KG1 (cell line): ENCODE measurements at places on chromosomes 16 and 17.

DNA sequence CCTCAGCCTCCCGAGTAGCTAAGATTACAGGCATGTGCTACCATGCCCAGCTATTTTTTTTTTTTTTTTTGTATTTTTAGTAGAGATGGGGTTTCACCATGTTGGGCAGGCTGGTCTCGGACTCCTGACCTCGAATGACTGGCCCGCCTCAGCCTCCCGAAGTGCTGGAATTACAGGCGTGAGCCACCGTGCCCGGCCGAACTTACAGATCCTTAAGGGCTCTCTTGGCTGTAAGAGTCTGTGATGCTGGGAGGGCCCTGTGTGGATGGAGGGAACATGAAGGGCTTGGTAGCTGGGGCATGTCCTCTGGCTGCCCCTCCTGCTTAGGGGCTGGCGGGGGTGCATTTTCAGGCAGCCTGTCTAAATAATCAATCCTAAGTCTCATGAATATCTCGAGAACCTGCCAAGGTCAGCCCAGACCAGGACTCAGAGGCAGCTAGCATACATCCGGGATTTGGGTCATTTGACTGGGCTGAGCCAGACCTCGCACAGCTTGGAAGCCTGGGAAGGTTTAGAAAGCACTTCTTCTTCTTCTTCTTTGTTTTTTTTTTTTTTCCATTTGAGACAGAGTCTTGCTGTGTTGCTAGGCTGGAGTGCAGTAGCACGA, 17.1 kb downstream of the SPNS3 start:
- no peak for DNase-seq

GRCh38 chr17:48388955-48389743, 40.9 kb downstream of the SKAP1 start:
- DNase-seq, result no peak

DNA sequence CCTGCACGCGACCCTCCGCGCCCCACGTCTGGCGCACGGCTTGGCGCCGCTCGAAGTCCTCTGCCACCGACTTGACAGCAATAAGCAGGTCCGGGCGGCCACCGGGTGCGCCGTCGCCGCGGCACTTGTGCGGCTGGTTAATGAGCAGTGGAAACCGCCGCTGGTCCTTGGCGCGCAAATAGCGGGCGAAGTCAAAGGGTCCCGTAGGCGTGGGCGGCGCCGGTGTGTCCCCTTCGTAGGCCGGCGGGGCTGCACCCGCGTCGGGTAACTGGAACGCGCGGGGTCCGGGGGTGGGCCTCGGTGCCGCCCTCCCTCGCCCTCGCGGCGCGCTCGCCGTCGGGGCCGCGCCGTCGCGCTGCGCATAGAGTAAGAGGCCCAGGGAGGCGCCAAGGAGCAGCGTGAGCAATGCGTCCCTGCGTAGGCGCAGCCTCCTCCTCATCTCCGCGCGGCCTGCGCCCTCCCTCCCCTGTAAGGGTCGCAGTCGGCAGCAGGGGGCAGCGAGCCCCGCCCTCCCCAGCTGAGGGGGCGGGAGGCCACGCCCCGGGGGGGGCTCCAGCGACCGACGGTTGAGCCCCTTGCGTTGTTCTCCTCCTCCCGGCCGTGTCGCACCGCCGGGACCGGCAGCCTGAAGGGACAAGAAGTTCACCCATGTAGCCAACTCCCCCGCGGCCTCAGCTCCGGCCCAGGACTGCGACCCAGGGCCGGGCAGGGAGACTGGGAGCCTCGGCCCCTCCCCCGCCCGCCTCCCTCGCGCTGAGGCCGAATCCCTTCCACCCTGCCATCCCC, 558 bp downstream of the B3GNT9 start:
- DNase-seq, result no peak

DNA sequence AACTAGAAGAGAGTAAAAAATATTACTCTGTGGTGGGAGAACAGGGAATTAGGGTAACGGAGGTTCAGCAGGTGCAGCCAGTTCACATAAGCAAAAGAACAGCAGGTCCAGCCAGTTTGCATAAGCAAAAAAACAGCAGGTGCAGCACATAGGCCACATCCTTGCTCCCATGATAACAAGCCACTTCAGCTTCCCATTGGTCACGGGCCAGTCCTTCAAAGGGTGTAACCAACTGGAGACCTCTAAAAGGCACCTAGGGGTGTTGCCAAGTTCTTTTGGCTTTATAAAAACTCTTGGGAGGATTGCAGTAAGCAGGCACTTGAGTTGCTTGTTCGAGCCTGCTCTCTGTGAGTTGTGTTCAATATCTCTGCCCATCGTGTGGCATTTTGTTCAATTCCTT, 488.1 kb downstream of the XYLT1 start:
- DNase-seq, result no peak

DNA sequence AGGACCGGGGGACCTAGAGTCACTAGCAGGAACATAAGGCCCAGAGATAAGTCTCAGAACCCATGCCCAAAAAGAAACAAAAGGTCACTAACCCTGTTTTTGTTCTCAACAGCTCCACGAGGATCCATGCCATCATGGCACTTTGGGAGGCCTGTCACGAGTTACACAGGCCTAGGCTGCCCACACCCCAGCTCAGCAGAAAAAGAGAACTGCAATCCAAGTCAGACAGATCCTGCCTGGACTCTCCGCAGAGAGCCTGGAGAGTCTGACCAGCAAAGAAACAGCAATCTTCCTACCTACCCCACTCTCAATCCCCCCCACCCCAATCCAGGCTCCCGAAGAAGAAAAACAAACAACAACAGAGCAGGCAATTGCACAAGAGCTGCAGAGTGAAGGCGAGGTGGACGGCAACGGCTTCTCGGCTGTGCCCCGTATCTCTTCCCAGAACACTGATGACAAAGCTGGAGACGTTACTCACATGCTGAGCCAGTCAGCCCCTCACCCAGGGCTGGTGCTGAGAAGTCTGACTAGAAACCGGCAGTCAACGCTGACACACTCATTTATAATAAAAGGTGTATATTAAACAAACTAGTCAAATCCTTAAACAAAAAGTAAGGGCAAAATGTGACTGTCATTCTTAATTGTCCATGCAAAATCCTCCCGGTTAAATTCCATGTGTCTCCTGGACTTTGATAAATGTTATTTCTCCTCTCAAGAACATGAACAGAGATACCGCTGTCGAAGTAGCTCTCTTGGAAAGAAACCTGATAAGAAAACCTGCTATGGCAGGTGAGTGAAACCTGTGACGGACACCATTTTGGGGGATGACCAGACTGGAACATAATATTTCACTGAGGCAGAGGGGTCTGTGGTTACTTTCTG, 89.3 kb downstream of the SMG6 start:
- DNase-seq, result no peak

GRCh38 chr16:1013593-1013900, 32.0 kb downstream of the SOX8 start:
- DNase-seq, result no peak

DNA sequence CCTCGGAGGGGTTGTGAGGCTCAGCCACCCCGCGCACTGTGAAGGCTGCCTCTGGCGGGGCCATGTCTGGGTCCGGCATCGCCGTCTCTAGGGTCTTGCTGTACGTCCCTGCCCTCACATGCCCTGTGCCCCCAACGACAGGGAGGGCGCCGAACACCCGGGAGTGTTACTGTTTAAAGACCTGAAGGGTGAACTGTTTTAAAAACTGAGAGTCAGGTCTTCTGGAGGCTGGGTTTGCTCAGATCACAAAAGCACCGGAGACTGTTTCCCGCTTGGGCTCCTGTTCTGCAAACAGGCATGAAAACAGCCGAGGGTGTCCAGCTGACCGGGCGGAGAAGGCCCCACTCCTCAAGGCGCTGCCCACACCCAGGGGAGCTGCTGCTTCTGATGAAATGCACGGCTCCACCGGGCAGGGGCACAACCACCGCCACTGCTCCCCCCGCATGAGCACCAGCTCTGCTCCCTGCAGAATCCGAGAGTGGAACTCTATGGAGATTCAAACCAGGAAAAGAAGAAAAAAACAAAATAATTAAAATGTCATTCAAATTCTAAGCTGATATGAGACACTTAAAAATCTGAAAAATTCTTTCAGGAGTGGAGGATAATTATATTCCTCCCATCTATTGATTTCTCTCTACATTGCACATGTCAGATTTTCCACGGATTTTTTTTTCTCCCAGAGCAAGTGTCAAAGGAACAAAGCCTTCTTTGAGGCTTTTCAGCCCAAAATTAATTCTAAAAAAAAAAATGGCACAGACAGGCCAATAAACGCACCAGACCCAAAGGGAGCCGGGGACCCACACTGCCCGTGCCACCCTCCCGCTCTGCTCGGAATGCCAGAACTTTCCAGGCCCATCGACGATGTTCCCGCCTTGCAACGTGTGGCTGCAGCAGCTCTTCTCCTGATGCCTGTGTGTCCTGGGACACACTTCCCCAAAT, 74.3 kb downstream of the LMF1 start:
- DNase-seq, result no peak

DNA sequence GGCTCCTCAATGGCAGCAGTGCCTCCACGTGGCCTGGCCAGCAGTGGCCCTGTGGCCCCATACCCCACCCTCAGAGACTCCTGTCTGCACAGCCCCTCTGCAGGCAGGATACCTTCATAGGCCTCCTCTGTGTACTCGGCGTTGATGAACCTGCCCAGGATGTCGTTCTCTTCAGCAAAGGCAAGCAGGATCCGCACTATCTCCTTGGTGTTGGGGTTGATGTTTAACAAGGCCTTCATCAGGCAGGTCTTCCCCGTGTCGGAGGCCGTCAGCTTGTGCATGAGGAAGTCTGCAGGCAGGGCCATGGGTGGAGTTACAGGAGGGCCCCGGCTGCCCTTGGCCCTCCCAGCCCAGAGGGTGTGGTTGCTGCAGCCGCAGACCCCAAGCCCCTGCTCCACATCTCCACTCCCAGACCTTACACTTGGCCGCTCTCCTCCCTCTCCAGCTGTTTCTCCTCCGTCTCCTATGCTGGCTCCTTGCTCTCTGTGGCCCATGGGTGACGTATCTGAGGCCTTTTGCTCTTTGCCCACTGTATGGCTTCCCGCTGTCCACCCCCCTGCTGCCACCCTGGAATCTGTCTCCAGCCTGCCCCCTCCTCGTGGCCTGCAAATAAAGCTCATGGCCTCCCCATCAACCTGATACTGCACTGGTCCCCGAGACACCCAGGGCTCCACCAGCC, 15.1 kb downstream of the TRPV3 start:
- DNase-seq, result no peak

DNA sequence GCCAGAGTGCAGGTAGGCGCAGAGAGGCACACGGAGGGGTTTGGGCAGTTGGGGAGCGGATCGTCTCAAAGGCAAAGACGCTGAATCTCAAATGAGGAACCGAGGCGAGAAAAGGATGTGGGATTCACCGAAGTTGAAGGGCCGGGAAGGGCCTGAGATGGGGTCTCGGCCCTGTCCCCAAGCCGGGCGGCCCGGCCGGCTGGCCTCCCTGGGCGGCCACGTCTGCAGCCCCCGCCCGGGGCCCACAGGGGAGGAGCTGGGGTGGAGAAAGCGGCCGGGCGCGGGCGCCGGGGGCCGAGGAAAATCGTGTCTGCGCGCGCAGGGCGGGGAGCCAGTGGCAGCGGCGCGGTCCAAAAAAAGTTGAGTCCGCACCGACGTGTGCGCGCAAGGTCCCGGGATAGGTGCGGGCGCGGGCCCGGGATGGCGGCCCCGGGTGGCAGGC, 458 bp downstream of the SLC12A4 start:
- DNase-seq, result no peak

GRCh38 chr16:89146211-89147005, 25.1 kb upstream of the CDH15 start:
- no peak for DNase-seq

- no peak for DNase-seq
Measured at GRCh38 chr16:57591870-57592485, 36.5 kb upstream of the ADGRG1 start.

- no peak for DNase-seq
Measured at GRCh38 chr17:76772842-76773525, 35.1 kb downstream of the MFSD11 start.

GRCh38 chr16:10594312-10594950, 14.0 kb upstream of the EMP2 start:
- no peak for DNase-seq

- DNase-seq, result no peak
Measured at GRCh38 chr16:52346709-52347108, 200.2 kb downstream of the TOX3 start.

DNA sequence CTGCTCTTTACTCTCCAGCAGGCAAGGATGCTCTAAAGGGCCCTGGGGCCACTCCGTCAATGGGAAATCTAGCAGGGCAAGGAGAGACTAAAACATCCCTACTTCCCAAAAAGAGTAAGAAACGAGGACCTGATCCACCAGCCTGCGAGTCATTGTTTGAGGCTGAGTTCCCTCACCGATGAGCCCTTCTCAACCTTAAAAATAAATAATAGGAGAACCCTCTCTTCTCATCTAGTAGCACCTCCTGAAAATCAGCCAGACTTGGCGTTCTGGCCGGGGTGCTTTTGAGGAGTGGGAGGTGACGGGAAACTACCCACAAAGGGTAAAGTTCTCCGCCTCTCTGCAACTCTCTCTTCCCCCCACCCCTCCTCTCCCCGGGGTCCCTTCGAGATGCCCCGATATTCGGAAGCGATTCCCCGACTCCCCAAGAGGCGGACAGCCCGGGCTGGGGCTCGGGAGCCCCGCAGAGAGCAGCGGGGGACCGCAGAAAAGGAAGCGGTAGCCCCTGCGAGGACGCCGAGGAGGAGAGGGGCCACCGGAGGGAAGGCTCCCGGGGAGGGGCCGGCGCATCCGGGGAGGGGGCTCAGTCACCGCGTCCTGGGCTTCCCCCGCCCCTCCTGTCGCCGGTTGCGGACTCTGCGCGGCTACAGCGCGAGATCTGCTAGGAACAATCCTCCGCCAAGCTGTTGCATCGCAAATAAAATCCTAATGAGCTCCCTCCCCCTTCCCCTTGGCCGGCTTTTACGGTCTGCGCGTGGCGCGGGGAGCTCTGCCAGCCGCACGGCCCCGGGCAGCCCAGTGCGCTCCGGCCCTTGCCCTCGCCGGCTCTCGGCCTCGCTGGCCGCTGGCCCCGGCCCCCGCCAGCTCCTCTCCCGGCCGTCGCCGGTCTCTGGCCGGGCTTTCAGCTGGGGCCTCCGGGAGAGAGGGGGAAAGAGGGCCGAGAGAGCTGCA, 1.3 kb downstream of the HOXB9 start:
- no peak for DNase-seq

DNA sequence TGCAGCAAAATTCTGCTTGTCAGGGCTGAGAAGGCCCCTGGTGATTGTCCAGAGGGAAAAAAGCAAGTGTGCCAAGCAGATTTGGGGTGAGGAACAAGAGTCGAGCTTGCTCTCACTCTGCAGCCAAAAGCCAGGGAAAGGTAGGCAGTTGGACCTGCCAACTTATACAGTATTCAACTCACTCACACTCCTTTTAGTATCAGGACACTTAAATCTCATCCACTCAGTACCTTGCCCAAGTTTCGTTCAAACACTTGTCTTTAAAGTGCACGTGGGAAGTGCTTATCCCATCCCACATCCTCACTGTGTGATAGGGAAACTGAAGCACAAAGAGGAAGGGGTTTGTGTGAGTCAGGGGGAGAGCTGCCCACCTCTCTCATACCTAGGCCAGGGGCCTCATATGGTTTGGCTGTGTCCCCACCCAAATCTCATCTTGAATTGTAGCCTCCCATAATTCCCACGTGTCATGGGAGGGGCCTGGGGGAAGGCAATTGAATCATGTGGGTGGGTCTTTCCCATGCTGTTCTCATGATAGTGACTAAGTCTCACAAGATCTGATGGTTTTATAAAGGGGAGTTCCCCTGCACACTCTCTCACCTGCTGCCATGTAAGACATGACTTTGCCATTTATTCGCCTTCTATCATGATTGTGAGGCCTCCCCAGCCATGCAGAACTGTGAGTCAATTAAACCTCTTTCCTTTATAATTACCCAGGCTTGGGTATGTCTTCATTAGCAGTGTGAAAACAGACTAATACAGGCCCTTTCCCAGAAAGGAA, 25.6 kb upstream of the CES5A start:
- no peak for DNase-seq
